ENCODE measurements at places on chromosomes 11 and 22.
A peak's percentile ranks its signal among the peaks of the same experiment; 100 is the strongest.

GRCh38 chr11:37572491-37573171, 974.6 kb upstream of the RAG2 start:
- DNase-seq = no peak

- no peak for DNase-seq
Observed at GRCh38 chr11:113286509-113287497, 27.6 kb upstream of the TTC12 start.

DNA sequence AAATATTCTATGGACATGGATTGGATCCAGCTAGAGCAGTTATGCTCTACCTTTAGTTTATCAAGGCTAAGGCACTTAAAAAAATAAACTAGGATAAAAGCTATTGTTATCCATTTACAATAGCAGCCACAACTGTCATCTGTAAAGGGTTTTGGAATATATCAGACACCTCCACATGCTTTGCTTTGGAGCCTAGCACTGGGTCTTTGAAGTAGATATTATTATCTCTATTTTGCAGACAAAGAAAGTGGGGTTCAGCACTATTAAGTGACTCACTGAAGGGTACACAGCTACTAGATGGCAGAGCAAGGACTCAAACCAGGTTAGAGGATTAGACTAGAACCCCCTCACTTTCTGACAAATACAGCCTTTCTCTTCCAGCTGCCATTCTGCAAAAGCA, 82.0 kb downstream of the KCNJ1 start:
- DNase-seq = no peak

GRCh38 chr11:46367244-46367915, 14.1 kb upstream of the MDK start:
- peak; percentile 89 for DNase-seq

DNA sequence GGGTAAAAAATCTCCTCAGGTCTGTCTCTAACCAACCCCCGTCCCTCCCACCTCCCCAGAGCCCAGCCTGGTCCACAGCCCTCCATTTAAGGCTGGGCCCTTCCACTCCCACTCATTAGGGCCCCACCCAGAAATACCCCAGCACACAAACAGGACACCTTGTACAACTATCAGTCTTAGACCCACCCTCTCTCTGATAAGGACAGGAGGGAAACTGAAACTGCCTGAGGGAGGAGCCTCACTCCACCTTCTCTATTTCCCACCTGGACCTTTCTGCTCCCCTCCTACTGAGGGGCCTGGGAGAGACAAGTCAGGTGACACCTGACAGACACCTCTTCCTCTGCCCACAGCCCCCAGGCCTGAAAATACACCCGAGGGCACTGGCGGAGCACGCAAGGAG, 90.2 kb downstream of the PLEKHA7 start:
- DNase-seq = no peak

DNA sequence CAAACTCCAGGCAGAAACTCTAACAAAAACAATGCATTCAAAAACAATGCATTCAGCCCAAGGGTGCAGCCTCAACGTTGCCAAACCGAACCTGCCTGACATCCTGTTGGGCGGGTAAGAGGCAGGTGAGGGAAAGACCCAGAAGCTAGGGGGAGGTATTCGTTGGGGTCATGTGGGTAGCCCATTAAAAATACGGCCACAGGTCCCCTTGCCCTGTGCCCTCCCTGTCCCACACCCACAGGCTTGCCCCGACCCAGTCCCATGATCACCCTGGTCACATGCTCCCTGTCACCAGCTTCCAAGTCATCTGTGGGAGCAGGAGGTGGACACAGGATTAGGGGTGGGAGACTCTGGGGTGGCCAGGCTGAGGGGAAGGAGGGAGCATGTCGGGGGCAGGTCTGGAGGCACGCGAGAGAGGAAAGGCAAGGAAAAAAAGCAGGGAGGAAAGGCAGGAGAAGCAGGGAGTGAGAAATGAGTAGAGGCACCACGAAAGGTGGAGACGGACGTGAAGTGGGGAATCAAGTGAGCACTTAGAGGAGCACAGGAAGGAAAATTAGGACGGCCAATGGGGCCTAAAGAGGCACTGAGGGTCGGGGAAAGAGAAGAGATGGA, 683 bp downstream of the PLA2G6 start:
- DNase-seq = peak; percentile 50

DNA sequence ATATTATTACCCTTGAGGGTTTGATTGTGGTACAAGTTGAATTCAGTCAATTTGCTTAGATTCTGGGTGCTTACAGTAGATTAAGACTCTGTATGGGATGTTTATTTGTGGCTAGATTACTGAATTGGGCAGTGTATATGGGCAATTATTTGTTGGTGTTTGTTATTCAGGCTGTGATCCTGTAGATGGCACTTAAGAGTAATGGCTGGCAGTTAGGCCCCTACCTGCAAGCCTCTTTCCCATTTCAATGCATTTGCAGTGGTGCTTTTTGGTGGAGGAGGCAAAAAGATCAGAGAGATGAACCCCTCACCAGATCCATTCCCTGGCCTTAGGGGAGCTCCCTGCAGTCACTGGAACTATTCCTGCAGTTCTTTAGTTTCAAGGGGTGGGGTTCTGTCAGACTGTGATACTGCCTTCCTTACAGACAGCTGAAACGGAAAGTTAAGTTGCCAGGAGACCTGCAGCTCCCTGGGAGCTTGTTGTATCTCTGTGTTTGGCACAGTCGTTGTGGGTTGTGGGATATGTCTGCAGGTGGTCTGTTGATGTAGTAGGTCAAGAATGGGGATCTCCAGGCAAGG, 199.5 kb downstream of the AASDHPPT start:
- no peak for DNase-seq

DNA sequence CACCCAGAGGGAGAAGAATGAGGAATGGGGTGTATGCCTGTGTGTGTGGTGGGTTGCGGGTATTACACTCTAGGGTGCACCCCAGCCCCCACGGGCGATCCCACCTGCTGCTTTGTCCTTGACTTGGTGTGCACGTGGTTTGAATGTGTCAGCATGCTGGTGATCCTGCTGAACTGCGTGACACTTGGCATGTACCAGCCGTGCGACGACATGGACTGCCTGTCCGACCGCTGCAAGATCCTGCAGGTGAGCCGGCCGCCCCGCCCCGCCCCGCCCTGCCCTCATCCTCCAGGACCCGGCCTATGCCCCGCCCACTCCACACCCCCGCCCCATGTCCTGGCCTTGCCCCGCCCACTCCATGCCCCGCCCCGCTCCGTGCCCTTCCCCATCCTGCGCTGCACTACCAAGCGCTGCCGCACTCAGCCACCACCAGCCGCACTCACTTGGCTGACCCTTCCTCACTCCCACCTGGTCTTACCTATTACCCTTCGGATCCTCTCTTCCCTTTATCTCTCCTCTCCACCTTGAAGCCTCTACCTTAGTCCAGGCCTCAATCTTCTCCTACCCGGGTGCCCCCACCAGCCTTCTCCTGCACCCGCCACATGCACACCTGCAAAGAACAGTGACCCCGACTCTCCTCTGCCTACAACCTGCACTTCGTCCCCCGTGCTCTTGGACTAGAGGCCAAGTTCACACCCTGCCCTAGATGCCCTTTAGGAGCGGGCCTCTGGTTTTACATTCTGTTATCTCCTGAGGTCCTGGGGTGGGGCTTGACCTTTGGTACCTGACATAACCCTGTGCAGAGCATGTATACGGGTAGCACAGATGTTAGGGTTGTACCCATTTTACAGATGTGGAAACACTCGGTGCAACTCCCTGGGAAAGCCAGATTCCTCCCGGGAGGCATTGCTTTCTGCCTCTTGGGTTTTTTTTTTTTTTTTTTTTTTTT, 27.7 kb downstream of the CACNA1I start:
- DNase-seq = peak; percentile 84

Data from activated T-cell treated with anti-CD3 and anti-CD28 coated beads, Interleukin-2, amount 50 U/mL, for 48 hours (primary cell).